ENCODE measurements at places on chromosomes 3 and 15. TPM values are rescaled to one million over a fixed set of nuclear protein-coding genes. Genes with fewer than 3 reads are reported as not detected.

Gene PRRT3
- total RNA-seq = 2.1 TPM

DNA sequence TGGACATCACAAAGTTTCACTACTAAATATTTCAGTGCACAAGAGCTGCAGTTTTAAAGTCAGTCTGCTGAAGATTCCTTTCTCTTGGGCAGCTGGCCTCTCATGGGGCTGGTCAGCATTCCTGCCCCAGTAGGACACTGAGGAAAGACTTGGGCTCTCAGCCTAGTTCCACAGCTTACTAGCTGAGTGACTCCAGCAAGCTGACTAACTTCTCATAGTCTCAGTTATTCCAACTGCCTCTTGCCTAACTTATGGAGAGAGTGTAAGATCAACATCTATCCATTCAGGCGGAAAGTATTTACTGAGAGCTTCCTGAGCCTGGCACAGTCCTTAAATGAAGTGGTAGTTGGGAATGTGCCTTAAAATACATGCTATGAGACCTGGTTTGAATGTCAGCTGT lies 27.0 kb downstream of the TM4SF4 start:
- DNase-seq = no peak

GRCh38 chr3:104521606-104522336 lies 844.9 kb upstream of the ALCAM start:
- no peak for DNase-seq

Gene CLK3
- total RNA-seq = 44.4 TPM

DNA sequence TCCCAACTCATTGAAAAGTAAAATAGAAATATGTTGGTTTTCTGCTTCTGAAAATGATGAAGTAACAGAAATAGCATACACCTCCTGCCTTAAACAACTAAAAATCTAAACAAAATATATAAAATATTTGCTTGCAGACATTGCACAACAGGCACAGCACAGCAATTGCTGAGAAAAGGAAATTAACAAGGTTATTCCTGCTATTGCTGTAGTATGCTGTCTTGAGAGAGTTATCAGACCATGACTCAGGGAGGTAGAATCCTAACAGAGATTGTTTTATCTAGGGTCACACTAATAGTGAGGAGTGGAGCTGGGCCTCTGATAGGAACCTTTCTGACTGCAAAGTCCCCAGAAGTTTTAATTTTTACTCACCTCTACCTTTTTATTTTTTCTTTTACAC lies 72.6 kb downstream of the ZBTB20 start:
- no peak for DNase-seq

Gene ACTC1
- 325 TPM for total RNA-seq

Gene CHRM5
- total RNA-seq = not detected

Gene GUCA1C
- not detected for total RNA-seq

Gene CIB2
- total RNA-seq = 2.8 TPM

DNA sequence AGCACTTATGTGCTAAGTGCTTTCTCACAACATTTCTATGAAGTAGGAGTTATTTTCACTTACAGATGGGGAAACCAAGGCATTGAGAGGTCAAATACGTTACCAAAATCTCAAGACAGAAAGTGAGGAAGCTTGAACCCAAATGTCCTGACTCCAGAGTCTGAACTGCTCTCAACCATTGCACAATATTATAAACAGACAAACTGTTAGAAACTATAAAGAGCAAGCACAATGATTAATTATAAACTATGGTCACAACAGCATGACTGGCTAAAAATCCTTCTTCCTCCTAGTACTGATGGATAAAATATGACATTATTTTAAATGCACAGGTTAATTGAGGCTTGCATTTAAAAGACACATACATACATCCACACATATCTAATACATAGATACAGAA lies 77.9 kb upstream of the ASB14 start:
- DNase-seq = no peak

Gene SLC9C1
- total RNA-seq = not detected

Gene FBXW12
- total RNA-seq = 0.30 TPM

- no peak for DNase-seq
These were observed 44.1 kb upstream of the LRRC58 start for GRCh38 chr3:120393243-120393642.

GRCh38 chr15:56528136-56528535 lies 63.2 kb upstream of the MNS1 start:
- DNase-seq = no peak

- no peak for DNase-seq
These were observed 512 bp downstream of the IQCF5 start for GRCh38 chr3:51874889-51875288.

Gene CYP11A1
- total RNA-seq = not detected

Gene HGD
- 0.18 TPM for total RNA-seq

Gene CISH
- total RNA-seq = 8.4 TPM

Gene ZNF662
- total RNA-seq = not detected

Gene GOLGA8O
- total RNA-seq = not detected

DNA sequence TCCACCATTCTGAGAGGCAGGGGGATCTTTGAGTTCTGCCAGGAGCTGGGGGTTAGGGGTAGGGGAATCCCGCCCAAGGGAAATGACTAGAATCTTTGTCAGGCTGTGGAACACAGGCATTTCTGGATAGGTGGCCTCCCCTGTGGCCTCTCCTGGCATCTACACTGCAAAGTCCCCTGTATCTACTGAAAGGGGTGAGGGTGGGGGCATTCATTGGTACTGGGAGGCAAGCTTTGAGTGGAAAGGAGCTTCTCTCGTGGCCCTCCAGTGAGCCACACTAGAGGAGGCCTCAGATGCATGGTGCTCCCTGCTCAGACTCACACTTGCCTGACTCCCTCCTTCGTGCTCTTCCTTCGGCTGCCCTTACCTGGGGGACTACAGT lies 59.9 kb downstream of the CCNL1 start:
- no peak for DNase-seq

DNA sequence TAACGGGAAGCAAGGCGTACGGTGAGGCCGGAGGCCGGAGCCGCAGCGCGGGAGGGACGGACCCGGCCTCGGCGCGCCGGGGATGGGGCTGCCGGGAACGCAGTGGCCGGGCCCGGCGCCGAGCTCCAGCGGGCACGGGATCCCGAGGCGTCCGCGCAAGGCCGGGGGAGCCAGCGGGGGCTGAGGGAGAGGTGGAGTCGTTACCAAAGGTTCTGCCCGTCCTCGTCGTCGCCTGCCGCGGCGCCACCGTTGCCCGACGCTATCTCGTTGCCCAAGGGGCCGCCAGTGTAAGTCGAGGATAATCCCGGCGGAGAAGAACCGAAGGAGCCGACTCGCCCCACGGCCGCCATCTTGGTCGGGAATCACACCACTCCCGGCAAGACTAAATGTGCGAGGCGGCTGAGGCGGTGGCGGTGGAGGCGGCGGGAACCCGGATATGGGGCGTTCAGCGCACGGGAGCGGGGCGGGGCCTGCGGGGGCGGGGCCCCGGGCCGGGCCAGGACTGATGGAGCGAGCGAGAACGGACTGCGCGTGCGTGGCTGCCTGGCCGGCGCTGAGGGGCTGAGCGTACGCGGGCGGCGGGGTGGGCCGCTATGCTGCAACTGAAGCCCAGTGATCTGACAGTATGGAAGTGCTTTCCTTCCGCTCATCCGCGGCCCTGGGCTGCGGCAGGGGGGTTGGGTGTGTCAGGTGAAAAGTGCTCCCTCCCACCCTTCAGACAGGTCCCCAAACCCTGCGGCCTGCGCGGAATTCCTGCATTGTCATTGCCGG lies at the start of gene DYNC1LI1:
TSS of gene DYNC1LI1 (minus strand) at position 438 of the 771 bp plus-strand sequence. CDS start at position 350, 88 bp downstream.
- peak; percentile 90 for DNase-seq

- no peak for DNase-seq
These were observed 880.1 kb downstream of the PDCD6IP start for GRCh38 chr3:34678575-34678974.

DNA sequence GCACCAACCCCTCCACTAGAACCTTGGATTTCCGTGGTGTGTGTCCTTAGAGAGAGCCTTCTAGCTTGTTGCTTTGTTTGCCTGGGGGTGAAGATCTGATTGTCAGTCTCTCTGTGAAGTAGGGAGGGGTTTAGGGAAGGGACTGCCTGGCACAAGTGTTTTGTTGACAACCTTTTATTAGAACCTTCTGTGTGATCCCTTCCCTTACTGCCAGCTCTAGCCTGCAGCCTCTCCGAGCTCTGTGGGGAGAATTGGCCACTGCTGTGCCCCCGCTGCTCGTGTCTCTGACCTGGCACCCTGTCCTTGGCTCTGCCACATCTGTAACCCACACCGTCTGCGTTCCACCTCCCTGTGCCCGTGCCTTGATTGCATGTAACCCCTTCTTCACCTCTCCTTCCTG lies 30.9 kb upstream of the PCSK6 start:
- DNase-seq = no peak

- no peak for DNase-seq
These were observed 18.8 kb downstream of the HEMK1 start for GRCh38 chr3:50587806-50588758.

Gene SLC9A9
- total RNA-seq = 1.4 TPM

DNA sequence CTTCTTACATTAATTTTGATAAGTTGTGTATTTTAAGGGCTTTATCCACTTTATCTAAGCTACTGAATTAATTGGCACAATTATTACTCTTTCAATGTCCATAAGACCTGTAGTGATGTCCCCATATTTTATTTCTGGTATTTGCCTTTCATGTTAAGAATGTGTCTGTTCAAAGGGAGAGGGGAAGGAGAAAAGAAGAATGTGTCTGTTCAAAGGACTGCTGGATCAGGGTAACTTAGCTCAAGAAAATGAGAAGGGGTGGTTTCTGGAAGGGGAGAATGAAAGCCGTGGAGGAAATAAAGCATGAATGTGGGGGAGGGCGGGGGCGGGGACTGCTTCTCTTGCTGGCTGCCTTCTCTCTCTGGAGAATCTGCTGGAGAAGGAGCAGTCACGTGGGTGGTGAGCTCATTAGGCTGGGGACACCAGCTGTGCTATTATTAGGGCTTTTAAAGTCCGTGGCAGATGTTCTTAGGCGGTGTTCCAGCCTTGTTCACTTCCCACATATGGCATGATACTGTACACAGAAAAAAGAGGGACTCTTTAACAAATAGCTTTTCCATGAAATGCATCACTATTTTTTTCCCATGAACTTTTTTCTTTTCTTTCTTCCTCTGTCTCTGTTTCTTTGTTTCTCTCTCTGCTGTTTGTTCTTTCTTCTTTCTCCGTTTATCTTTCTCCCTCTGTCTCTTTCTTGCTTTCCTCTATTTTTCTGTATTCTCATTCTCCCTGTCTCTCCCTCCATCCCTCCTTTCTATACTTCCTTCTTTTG lies 63.7 kb upstream of the ULK4 start:
- DNase-seq = peak; percentile 87

GRCh38 chr15:55282284-55282833 lies 7.3 kb downstream of the RAB27A start:
- DNase-seq = peak; percentile 57

- DNase-seq = no peak
These were observed 4.5 kb upstream of the AP2M1 start for GRCh38 chr3:184169896-184170875.

DNA sequence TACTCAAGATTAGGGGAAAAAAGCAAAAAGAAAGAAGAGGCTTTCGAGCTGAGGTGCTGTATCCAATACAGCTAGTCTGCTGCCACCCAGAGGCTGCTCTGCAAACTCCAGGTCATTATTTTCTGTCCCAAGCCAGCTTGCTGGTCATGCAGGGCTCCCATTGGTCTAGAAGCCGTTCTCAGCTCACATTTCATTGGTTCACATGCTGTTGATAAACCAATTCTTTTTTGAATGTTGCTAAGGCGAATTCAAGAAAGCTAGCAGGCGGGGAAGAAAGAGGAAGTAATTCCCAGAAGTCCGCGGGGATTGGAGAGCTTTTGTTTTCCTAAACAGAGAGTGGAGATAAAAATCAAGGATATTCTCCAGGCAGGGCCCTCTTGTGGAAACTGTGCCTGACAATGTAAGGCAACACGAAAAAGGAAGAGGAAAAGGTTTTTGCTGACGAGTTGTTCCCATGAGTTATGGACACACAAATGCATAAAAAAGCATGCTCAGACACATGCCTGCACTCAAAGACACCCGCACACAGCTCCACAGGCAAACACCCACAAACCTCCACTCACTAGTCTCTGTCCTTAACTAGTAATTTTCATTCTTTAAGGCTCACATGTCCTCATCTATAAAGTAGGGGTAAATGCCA lies 33.4 kb downstream of the FSTL1 start:
- peak; percentile 93 for DNase-seq

DNA sequence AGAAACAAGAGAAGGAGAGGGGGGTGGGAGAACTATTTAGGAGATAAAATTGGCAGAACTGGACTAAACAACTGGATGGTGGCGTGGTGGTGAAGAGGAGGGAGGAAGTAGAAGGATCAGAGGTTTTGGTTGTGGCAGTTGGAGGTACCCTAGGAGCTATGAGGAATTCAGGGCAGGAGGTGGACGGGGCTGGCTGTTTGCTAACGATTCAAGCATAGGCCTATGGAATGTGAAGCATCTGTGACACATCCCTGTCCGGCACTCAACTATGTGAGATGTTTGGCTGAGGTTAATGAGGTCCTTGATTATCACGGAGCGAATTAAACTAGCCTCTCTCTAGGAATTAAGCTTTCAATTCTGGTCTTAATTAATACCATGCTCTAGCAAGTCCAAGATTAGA lies 13.5 kb downstream of the TARS3 start:
- DNase-seq = peak; percentile 14

- DNase-seq = no peak
These were observed 95.4 kb downstream of the TBC1D2B start for GRCh38 chr15:77982127-77982490.

- DNase-seq = no peak
These were observed 396.6 kb downstream of the GABRB3 start for GRCh38 chr15:26376243-26376642.

- no peak for DNase-seq
These were observed 498.7 kb upstream of the CBLB start for GRCh38 chr3:106367496-106367895.

Gene IL12A
- 0.05 TPM for total RNA-seq

Measured in SJCRH30 (cell line).